ENCODE measurements at places on chromosomes 3 and 15. TPM values are rescaled to one million over a fixed set of nuclear protein-coding genes. Genes with fewer than 3 reads are reported as not detected.

GRCh38 chr15:67142092-67142766, 76.8 kb downstream of the SMAD3 start:
- DNase-seq = no peak

GRCh38 chr3:58899159-58899952, 150.5 kb downstream of the CFAP20DC start:
- peak; percentile 84 for DNase-seq

GRCh38 chr3:116449546-116450350, 4.5 kb upstream of the LSAMP start:
- DNase-seq = no peak

DNA sequence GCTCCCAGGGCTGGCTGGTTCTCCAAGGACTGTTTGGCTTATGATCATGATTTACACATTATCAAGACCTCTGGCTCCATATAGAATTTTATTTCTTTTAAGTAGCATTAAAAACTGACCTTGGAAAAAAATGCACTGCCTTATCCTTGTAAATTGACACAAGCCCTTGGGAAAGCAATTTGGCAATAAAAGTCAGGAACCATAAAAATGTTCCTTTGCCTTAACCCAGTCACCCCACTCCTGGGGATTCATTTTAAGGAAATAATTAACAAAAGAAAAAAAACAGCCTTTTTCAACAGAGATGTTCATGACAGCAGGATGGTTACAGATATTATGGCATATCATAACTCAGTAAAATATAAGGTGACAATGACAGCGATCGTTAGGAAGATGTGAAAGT, 51.6 kb upstream of the NR2E3 start:
- DNase-seq = no peak

GRCh38 chr3:151011427-151011826, 38.9 kb upstream of the CLRN1 start:
- no peak for DNase-seq

GRCh38 chr3:186989429-186989828, 59.1 kb downstream of the ST6GAL1 start:
- DNase-seq = no peak

DNA sequence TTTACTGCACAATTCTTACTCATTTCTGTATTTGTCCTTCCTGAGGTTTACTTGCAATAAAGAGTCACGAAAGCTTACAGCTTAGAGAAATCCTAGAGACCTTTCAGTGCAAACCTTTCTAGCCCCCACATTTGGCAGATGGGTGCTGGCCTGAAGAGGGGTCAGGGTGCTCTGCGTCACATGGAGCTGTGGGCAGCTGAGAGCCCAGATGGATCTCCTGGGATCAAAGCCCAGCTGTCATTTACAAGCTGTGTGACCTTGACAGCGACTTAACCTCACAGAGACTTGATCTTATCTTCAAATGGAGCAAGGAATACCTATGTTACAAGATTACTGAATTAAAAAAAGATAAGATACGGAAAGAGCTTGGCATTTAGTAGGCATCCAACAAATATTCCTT, 24.0 kb upstream of the RAF1 start:
- DNase-seq = no peak

DNA sequence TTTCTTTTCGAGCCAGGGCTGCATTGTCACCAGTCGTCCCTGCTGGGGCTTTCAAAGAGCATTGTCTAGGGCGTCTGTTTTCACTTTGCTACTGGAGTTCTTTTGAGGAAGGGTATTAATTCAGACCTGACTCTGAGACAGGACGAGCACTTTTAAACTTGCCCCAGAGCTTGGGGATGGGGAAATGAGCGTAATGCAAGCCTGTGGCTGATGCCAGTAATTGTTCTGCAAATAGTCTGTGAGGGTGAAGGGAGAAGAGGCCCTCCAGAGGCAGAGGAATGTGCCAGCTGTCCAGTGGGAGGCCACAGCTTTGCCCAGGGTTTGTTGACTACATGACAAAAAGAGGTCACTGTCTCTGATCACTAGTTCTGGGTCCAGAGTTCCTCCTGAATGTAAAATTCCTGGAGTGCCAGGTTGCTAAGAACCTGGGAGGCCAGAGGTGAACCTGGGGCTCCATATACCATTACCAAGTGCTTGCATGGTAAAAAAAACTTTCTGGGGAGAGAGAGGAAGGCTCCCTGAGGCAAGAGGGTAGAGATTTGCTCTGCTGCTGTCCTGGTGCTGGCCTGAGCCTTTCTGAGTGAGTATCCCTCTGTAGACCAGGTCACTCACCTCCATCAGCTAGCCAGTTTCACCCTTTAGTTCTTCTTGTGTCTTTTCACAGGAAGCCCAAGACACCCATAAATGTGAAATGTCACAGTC, 14.8 kb downstream of the EEFSEC start:
- DNase-seq = no peak

DNA sequence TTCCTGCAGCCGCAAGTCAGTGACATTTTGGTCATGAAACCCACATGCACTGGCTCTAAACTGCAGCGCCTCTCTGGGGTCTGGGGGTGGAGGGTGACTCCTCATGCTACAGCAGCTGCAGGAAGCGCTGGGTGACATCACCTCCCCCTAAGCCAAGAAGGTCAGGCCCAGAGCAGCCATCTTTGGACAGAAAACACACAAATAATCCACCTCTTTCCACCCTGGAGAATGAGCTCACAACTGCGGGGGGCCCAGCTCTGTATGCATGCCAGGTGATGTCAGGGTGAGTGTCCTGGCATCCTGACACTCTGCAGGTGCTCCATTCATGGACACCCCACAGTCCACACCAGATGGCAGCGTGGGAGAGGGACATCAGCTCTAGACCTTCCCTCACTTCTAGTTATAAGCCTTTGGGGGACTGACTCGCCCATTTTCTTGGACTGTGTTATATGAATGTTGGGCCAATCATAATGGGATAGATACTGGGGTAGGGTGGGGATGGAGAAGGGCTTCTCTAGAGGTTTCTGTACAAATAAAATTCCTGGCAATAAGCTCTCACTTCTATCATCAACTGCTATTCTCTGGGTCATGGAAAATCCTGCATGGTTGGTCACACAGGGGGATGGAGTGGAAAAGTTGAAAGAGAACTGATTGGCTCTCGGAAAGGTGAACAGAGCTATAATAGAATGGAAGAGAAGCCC, 70.7 kb upstream of the THBS1 start:
- peak; percentile 9 for DNase-seq

GRCh38 chr3:65502526-65502925, 536.2 kb downstream of the MAGI1 start:
- DNase-seq = no peak

DNA sequence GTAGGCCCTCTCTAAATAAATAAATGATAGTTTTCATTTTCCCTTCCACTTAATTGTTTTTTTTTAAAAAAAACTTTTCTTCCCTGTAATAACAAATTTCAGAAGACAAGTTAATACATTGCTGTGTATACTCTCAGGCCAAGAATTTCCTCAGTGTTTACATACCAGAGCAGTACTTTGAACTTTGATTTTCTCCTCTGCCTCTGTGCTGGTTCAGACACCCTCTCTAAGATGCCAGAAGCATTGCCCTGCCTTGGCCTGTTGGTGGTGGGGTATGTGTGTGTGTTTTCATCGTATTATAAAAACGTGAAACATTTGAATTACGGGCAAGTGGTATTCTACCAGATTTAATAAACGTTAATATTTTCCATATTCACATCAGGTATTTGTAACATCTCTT, 70.1 kb downstream of the SMAD3 start:
- DNase-seq = no peak

DNA sequence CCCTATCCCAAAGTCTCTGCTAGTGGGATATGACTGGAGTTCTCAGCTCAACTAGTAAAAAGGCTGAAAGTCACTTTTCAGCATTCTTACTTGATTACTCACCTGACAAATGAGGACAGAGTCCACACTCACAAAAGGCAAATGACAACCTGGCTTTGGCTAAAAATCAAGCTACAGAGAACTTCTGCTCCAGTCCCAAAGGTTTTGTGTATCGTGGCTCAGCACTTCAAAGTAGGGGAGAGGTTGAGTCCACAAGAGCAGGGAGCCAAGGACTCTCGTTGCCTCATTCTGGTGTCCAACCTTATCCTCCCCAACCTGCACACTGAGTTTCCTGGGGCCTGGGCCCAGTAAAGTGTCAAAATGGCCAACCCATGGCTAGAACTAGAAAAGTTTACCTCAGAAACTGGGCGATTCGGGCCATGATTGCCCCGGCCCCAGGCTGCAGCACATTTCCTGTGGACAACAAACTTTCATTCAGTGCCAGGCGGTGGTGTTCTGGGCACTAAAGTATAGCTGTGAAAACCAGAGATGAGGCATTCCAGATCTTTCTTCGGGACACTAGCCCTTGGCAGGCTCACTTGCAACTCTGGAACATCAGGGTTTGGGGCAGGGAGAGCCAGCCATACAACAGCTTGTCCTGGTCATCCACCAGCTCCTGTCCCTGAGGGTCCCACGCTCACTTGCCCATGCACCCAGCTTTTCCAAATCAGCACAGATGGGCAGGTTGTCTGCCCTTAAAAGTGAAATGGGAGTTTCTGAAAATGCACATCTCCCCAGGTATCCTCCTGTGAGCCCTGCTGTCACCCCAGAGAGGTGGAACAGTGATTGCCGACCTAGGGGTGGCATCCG, 3.1 kb downstream of the ACAA1 start:
- no peak for DNase-seq

DNA sequence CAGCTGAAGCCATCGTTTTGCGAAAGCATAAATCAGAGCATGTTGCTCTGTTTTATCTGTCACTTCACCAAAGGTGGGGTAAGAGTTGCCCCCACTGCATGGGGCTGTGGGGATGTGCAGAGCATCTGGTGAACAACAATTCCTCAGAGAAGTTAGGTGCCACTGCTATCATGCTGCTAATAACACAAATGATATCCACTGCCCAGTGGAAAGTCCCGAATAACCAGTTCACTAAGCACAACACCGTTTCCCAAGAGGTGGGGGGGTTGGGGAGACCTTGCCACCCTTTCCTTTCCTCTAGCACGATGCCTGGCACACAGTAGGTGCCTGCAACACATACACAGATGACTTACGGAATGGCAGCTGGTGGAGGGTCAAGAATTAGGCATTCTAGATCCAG, 38.6 kb downstream of the FAM3D start:
- DNase-seq = no peak

DNA sequence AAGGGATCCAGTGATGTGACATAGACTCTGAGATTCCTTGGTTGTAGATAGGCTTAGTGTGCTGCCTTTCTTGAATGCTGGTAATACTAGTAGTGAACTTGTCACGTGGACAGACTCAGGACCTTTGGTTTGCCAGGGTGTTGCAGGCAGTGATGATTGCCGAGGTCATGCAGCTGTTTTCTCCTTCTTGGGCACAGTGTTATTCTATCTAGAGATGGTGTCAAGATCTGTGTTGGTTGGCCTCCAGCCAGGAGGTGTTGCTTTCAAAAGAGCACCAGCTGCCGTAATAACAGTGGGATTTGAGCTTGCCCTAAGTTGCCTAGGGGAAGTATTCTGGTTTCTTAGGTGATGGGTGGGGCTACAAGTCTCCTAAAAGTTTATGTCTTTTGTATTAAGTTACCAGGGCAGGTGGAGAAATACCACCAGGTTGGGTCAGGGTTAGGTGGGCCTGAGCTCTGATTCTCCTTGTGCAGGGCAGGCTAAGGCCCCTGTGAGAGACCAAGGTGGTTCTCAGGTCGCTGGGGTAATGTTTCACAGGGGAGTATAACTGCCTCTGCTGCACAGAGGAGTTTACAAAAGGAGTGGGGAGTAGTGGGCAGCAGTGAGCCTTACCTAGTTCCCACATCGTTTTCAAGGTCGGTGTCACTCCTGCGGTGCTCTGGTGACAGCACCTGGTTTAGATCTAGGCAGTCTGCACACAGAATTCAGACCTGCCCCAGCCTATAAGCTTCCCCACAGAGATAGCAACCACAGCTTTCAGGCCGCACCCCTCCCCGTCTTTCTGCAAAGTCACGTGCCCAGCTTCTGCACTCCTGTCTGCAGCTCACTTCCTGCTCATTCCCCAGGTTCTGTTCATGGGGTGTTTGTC, 350.3 kb downstream of the DOCK3 start:
- DNase-seq = peak; percentile 79

- DNase-seq = no peak
Observed at GRCh38 chr3:23750573-23751210, 55.1 kb upstream of the UBE2E1 start.

GRCh38 chr3:120326784-120327183, 22.4 kb downstream of the LRRC58 start:
- no peak for DNase-seq

DNA sequence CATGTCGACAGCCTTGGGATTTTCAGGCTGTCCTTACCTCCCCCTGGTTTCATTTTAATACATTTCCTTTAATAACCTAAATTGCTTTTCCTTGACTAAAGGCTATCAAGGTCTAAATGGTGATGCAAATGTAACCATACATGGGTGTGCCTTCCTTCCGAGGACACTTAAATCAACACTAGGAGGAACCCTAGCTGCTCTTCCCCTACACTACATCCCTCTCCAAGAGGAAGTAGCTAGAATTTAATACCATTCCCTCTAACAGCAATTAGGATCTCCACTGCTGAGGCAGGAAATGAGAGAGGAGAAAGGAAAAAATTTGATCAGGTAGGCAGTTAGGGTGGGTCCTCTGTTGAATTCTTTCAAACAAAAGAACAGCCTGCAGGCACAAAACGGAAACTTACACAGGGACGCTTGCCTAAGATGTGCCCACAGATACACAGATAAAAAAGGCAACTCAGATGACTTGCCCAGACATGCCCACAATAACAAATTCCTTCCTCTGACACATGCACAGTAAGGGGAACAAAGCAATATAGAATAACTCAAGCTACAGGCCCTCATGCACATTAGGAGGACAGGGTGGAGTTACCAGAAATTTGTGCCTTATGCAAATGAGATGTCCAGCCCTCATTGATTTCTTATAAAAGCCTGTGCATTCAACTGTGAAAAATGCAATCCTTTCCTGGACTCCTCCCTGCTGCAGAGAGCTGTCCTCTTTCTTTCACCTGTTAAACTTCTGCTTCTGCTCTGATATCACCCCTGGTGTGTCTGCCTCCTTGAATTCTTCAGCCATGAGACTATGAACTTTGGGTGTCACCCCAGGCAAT, 1024.4 kb upstream of the CADM2 start:
- no peak for DNase-seq

DNA sequence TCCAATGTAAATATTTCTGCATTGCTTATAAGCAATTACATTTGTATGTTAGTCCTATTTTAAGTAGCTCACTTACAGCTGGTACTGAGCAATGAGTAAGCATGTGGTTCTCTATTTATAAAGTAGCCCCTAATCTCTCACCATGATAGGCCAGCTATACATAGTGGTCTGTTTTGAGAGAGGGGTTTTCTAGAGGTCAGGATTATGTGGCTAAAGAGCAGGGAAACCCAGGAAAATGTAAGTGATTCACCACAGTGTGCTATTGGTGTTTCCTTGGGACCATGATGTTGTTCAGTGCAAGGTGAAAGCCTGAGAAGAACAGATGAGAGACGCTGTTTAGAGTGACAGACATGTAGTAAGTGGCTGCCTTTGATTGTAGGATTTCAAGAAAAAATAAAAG, 26.4 kb downstream of the RBMS3 start:
- DNase-seq = no peak

- no peak for DNase-seq
Observed at GRCh38 chr15:60376677-60377095, 21.1 kb downstream of the ANXA2 start.

HGD gene
- total RNA-seq = 0.16 TPM

EXD1 gene
- not detected for total RNA-seq

GP9 gene
- not detected for total RNA-seq

CLDN18 gene
- total RNA-seq = not detected

MYRIP gene
- total RNA-seq = not detected

ADAMTS9 gene
- not detected for total RNA-seq

MUC20 gene
- total RNA-seq = 0.65 TPM

ACSBG1 gene
- total RNA-seq = 0.18 TPM

HHLA2 gene
- 1.7 TPM for total RNA-seq

PIAS1 gene
- total RNA-seq = 26.0 TPM

CCDC80 gene
- total RNA-seq = not detected

MELTF gene
- total RNA-seq = 3.4 TPM

ZPLD1 gene
- not detected for total RNA-seq

DET1 gene
- total RNA-seq = 2.6 TPM

FOXL2NB gene
- not detected for total RNA-seq

Measured in activated CD8-positive, alpha-beta T cell treated with anti-CD3 and anti-CD28 coated beads for 36 hours (primary cell).